Progenitor cell of endocrine pancreas (in vitro differentiated cells): ENCODE measurements at places on chromosomes 4 and X. TPM values are rescaled to one million over a fixed set of nuclear protein-coding genes. Genes with fewer than 3 reads are reported as not detected.

HMX1 gene
- total RNA-seq = 0.65 and 0.87 TPM in 2 replicates

RS1 gene
- total RNA-seq = not detected in 2 replicates

STPG2 gene
- total RNA-seq = 0.53 and 1.1 TPM in 2 replicates

SUPT20HL2 gene
- not detected in 2 replicates for total RNA-seq

PRAF2 gene
- 22.6 and 24.1 TPM in 2 replicates for total RNA-seq

CHRDL1 gene
- total RNA-seq = 17.8 and 19.7 TPM in 2 replicates

TMPRSS11F gene
- total RNA-seq = not detected in 2 replicates

ADH1A gene
- total RNA-seq = 5.6 TPM in 2 replicates

BEX4 gene
- total RNA-seq = 68.1 and 74.9 TPM in 2 replicates

SPATA18 gene
- total RNA-seq = 7.4 and 8.5 TPM in 2 replicates

RNF175 gene
- total RNA-seq = 1.7 and 1.9 TPM in 2 replicates

DNA sequence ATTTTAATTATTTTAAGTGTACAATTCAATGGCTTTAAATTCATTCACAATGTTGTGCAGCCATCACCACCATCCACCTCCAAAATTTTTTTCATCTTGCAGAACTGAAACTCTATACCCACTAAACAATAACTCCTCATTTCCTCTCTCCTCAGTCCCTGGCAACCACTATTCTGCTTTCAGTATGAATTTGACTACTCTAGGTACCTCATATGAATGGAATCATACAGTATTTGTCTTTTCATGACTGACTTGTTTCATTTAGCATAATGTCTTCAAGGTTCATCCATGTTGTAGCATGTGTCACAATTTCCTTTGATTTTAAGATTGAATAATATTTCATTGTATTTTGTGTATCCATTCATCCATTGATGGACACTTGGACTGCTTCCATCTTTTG, 46.9 kb downstream of the KIF4A start:
- no peak overlapping the region for H3K4me3 ChIP-seq
- DNase-seq = no peak
- H3K36me3 ChIP-seq = peaks cover 7% of the 10 kb centered on the region
- H3K27me3 ChIP-seq = peaks cover 4% of the 10 kb centered on the region

GRCh38 chr4:156019246-156019645, 65.6 kb upstream of the CTSO start:
- H3K27ac ChIP-seq = no peak overlapping the region
- H3K4me3 ChIP-seq = no peak overlapping the region
- no peaks in the 10 kb centered on the region for H3K36me3 ChIP-seq
- peaks cover 5% of the 10 kb centered on the region for H3K4me1 ChIP-seq
- no peak for DNase-seq
- H3K27me3 ChIP-seq = no peaks in the 10 kb centered on the region

GRCh38 chrX:41303013-41303412, 30.9 kb upstream of the DDX3X start:
- no peak overlapping the region for H3K27ac ChIP-seq
- no peaks in the 10 kb centered on the region for H3K27me3 ChIP-seq
- peaks cover 2% of the 10 kb centered on the region for H3K4me1 ChIP-seq
- no peak overlapping the region for H3K4me3 ChIP-seq
- no peak for DNase-seq

DNA sequence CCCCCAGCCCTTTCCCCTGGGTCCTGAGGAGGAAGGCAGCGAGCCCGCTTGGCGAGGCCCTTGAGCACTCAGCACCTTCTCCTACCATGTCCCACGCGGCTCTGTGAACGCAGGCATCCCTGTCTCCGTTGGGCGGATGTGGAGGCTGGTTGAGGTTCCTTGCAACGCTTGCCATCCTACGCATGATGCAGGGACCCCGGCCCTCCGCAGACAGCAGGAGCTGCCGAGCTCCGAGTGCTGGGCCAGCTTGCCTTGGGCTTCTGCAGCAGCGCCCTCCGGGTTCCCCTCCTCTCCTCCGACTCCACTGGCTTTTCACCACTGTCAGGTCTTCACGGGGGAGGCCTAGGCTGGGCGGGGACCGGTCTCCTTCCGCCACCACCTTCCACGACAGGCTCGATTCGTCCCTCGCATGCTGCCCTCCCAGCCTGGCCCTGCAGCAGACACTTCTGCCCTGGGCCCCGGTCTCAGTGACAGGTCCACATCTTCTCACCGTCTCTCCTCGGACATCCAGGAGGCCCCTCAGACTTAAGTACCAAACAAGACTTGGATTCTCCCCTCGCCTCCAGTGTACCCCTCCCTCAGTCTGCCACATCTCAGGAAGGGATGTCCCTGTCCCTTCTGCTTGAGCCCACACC, 67.6 kb upstream of the HGFAC start:
- no peak for DNase-seq
- peaks cover 3% of the 10 kb centered on the region for H3K27me3 ChIP-seq
- H3K4me3 ChIP-seq = no peak overlapping the region
- H3K4me1 ChIP-seq = peaks cover 17% of the 10 kb centered on the region

DNA sequence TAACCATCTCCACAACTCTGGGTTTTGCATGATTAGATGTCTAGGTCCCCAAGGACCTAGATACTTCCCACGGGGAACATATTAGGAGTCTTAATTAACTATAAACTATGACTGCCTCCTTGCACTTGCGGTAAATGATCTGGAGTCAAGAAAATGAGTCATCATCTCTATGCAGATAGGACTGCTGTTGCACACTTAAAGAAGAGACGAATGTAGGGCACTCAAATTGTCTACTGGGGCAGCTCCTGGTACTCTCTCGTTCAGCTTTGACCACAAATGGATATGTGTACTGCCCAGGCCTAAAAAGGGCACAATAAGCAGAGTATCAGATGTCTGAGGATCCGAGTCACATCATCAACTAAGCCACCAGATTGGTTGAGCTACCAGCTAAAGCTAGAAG, 1783.4 kb upstream of the AGA start:
- H3K27ac ChIP-seq = no peak overlapping the region
- DNase-seq = no peak
- no peaks in the 10 kb centered on the region for H3K36me3 ChIP-seq
- no peaks in the 10 kb centered on the region for H3K4me1 ChIP-seq
- H3K27me3 ChIP-seq = no peaks in the 10 kb centered on the region

DNA sequence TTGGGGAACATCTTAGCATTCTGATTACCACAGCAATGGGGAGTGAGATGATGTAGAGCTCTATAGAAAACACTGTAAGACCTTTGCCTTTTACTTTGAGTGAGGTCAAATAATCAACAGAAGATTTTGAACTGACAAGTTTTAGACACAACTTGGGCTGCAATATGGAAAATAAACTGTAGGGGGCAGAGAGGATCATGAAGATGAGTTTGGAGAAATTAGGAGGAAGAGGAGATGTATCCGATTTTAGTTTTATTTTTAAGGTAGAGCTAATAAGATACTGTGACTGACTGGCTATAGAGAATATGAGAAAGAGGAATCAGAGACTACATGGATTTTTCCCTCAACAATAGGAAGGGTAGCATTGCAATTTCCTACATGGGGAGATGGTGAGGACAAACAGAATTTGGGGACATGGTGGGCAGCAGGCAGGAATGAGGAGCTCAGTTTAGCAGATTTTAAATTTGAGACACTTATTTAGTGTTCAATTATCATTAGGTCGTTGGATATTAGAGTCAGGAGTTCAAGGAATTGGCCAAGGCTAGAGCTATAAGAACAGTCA, 563.1 kb downstream of the INPP4B start:
- no peaks in the 10 kb centered on the region for H3K4me1 ChIP-seq
- no peaks in the 10 kb centered on the region for H3K36me3 ChIP-seq
- DNase-seq = no peak
- no peaks in the 10 kb centered on the region for H3K27me3 ChIP-seq
- H3K27ac ChIP-seq = no peak overlapping the region

DNA sequence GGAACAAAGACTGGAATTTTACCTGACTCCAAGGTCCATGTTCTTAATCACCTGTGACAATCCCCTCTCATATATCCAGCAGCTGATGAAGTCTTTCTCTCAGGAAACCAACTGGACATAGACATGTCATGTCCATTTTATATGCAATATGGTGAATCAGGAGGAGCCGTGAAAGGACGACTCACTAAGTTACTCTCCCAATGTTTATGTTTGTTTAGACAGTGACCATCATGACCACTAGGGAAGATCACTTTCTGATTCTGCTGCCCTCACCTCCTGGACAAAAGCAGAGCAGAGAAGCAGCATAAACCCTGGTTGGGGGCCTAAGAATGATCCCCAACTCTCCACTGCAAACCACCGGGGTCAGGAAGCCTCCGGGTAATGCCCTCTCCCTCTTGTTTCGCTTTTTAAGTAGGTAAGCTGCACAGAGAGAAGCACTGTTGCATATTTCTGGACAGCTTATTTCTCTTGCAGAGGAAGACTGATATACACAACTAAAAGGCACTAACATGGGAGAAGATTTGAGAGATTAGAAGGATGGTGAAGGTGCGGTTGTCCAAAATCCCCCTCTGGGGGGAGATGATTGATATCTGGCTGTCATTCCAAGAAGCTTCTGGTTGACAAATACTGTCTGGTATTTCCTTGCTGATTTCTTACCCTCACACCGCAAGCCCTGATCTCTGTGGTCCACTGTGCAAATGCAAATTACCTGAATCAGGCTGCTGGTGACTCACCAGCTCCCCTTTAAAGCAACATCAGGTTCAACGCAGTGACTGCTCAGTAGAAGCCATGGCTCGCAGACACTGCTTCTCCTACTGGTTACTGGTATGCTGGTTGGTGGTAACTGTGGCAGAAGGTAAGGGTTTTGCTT, at the start of gene ODAPH:
Gene ODAPH, plus strand, starts transcription at position 773 of the 871 bp plus-strand sequence. Its CDS starts 17 bp downstream, at position 790.
- H3K27me3 ChIP-seq = peaks cover 12% of the 10 kb centered on the region
- no peak within 1 kb of the TSS for H3K4me3 ChIP-seq
- peaks cover 7% of the 10 kb centered on the region for H3K4me1 ChIP-seq
- no peak for DNase-seq
- H3K36me3 ChIP-seq = no peaks in the 10 kb centered on the region
- H3K27ac ChIP-seq = no peak within 1 kb of the TSS

- H3K36me3 ChIP-seq = no peaks in the 10 kb centered on the region
- H3K27ac ChIP-seq = no peak overlapping the region
- no peak overlapping the region for H3K4me3 ChIP-seq
- no peaks in the 10 kb centered on the region for H3K27me3 ChIP-seq
Observed at GRCh38 chrX:34809096-34809495, 133.5 kb upstream of the FAM47B start.

DNA sequence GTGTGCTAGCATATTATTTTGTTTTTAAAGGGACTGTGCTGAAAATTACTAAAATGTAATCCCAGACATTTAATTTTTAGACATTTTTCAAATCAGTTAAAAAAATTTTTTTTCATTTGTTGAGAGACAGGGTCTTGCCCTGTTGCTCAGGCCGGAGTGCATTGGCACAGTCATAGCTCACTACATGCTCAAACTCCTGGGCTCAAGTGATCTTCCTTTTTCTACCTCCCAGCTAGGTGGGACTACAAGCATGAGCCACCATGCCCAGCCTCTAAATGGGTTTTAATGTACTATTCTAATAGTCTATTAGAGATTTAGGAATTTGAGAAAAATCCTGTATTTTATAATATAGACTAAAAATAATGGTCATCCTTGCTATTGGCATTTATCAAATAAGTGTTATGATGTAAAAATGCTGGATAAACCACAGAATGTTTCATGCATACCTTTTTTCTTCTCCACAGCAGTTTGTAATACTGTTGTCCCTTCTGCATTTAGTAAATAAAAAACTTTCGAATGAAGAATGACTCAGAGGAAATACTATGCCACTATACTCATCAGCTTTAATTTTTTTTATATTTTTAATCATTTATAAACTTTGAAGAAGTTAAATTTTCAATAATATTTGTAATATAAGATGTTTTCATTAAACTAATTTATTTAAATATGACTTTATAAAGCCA, 29.9 kb downstream of the CPEB2 start:
- no peak overlapping the region for H3K4me3 ChIP-seq
- H3K36me3 ChIP-seq = peaks cover 1% of the 10 kb centered on the region
- no peaks in the 10 kb centered on the region for H3K4me1 ChIP-seq
- no peaks in the 10 kb centered on the region for H3K27me3 ChIP-seq
- no peak overlapping the region for H3K27ac ChIP-seq
- no peak for DNase-seq

GRCh38 chr4:1577822-1578217, 106.3 kb downstream of the FAM53A start:
- no peak for DNase-seq
- H3K4me3 ChIP-seq = no peak overlapping the region
- no peak overlapping the region for H3K27ac ChIP-seq
- no peaks in the 10 kb centered on the region for H3K36me3 ChIP-seq

- no peak for DNase-seq
- no peaks in the 10 kb centered on the region for H3K27me3 ChIP-seq
- H3K4me3 ChIP-seq = no peak overlapping the region
- H3K36me3 ChIP-seq = peaks cover 13% of the 10 kb centered on the region
- H3K27ac ChIP-seq = no peak overlapping the region
Observed at GRCh38 chr4:75698162-75698962, 25.2 kb upstream of the G3BP2 start.

- no peaks in the 10 kb centered on the region for H3K4me1 ChIP-seq
- H3K4me3 ChIP-seq = no peak overlapping the region
- H3K36me3 ChIP-seq = no peaks in the 10 kb centered on the region
- no peaks in the 10 kb centered on the region for H3K27me3 ChIP-seq
- H3K27ac ChIP-seq = no peak overlapping the region
Observed at GRCh38 chr4:168648929-168649328, 152.1 kb downstream of the PALLD start.

GRCh38 chr4:158496030-158496741, 25.5 kb upstream of the RXFP1 start:
- H3K27ac ChIP-seq = no peak overlapping the region
- DNase-seq = peak; percentile 26
- H3K27me3 ChIP-seq = no peaks in the 10 kb centered on the region
- no peak overlapping the region for H3K4me3 ChIP-seq

DNA sequence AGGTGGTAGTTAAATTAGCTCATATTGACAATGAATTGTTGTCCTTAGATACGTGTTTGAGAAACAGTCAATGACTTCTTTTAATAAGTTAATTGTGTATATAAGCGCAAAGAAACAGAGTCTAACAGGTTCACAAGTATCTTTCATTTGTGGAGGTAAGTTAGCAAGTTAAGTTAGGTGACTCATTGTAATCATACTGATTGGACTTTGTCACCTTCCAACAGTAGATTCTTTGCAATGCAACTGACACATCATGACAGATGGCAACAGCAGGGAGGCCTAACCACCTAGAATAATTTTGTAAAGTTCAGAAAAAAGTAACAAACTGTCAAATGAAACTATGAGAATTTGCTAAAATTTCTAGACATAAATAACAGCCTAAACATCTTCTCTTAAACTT, 207.6 kb upstream of the PITX2 start:
- H3K4me1 ChIP-seq = peaks cover 12% of the 10 kb centered on the region
- no peaks in the 10 kb centered on the region for H3K36me3 ChIP-seq
- no peak overlapping the region for H3K27ac ChIP-seq
- no peak overlapping the region for H3K4me3 ChIP-seq
- H3K27me3 ChIP-seq = no peaks in the 10 kb centered on the region
- DNase-seq = no peak

- H3K27me3 ChIP-seq = no peaks in the 10 kb centered on the region
- H3K4me3 ChIP-seq = no peak overlapping the region
- H3K27ac ChIP-seq = peak overlapping the region; percentile 23
Observed at GRCh38 chr4:113555868-113556267, 205.7 kb downstream of the CAMK2D start.

GRCh38 chrX:73831500-73831899, 268.5 kb downstream of the CHIC1 start:
- H3K4me3 ChIP-seq = no peak overlapping the region
- no peaks in the 10 kb centered on the region for H3K4me1 ChIP-seq
- H3K27ac ChIP-seq = no peak overlapping the region
- H3K27me3 ChIP-seq = no peaks in the 10 kb centered on the region
